ENCODE measurements at places on chromosomes 13 and 19.

GRCh38 chr13:108297114-108297513 lies 27.6 kb downstream of the TNFSF13B start:
- DNase-seq, result no peak

- DNase-seq, result no peak
These were observed 705 bp downstream of the STXBP2 start for GRCh38 chr19:7637374-7638256.

DNA sequence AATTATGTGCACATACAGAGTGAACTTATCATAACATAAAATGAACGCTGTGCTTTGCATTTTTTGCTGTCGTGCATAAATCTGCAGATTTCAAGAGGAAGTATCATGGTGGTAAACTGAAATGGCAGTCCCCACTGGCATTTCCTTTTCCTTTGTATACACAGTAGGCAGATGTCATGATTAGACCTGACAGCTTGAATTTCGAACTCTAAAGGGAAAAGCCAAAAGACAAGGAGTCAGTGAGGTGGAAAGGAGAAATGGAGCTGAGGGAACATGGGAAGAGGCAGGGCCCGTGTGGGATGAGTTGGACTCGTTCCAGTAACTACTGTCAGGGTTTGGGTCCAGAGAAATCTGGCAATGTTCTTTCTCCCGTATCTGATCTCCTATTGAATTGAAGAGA lies 454.1 kb upstream of the SGCG start:
- no peak for DNase-seq

DNA sequence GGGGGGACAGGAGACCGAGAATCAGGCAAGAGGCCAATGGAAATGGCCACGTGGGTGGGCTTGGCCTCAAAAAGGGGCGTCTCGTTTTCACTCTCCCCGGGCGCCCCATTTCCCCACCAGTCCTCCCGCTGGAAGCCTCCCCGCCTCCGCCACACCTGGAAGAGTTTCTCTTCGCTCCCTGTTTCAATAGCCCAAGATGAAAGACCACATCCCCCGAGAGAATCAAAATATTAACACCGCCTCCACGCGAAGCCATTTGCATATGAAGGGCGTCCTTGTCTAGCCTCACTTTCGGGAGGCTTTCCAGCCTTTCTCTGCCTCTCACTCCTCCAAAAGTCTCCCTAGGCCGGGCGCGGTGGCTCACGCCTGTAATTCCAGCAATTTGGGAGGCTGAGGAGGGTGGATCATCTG lies 691 bp upstream of the OLFM2 start:
- DNase-seq, result no peak

- no peak for DNase-seq
These were observed 5.0 kb downstream of the RDH8 start for GRCh38 chr19:10018263-10018662.

DNA sequence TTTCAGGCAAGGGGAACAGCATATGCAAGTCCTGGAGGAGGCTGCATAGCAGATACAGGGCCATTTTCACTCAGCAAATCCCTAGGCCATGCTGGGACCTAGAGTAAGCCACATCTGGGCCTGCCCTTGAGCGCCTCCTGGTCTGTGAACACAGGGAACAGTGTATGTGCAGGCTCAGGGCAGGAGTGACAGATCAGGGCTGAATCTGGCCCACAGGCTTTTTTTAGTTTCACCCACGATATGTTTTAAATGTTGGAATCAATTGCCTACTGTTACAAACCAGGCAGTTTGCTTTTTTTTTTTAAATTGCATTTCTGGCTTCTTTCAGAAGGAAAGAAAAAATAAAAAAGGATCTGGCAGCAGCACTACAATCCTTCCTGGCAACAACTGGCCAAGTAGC lies 1.5 kb upstream of the TMEM145 start:
- DNase-seq, result no peak

DNA sequence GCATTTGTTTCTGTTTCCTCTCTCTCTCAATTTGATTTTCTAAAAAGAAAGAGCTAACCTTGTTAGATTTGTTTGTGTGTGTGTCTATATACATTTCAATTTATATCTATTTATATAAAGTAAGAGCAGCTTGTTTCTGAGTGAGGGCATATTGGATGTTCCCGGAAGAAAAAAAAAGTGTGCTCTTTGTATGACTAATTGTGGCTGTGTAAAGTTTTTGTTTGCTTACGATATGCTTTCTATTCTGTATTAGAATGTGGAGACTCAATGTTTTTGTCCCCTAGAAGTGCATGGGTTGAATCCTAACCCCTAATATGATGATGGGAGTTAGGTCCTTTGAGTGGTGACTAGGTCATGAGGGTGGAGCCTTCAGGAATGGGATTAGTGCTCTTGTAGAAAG lies 66.6 kb upstream of the C1QTNF9B start:
- DNase-seq, result no peak

GRCh38 chr19:28066161-28066560 lies 1146.8 kb downstream of the UQCRFS1 start:
- DNase-seq, result no peak

DNA sequence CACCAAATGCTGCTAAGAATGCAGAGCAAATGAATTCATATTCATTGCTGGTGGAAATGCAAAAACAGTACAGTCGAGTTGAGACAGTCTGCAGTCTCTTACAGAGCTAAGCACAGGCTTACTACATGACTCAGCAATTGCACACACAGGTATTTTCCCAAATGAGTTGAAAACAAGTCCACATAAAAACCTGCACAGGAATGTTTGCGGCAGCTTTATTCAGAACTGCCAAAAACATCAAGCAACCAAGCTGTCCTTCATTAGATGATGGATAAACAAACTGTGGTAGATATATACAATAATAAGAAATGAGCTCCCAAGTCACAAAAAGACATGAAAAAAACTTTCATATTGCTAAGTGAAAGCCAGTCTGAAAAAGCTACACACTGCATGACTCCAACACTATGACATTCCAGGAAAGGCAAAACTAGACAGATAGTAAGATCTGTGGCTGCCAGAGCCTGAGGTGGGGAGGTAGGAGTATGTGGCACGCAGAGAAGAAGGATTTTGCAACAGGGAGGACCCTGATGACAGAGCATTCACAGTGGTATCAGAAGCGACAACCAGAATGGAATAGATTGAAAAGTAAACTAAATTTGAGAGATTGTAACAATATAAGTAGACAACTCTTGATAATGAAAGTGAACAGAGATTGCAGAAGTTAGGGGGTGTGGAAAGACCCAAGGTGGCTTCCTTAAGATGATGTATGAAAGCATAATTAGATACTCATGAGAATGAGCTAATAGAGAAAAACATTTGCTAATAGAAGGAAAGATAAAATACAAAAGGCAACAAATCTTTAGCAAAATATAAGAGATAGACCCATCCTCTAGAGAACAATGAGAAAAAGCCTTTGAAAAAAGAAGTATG lies 52.7 kb downstream of the TSC22D1 start:
- DNase-seq, result no peak

- DNase-seq, result no peak
These were observed 5.4 kb upstream of the PLPP2 start for GRCh38 chr19:296476-297225.

DNA sequence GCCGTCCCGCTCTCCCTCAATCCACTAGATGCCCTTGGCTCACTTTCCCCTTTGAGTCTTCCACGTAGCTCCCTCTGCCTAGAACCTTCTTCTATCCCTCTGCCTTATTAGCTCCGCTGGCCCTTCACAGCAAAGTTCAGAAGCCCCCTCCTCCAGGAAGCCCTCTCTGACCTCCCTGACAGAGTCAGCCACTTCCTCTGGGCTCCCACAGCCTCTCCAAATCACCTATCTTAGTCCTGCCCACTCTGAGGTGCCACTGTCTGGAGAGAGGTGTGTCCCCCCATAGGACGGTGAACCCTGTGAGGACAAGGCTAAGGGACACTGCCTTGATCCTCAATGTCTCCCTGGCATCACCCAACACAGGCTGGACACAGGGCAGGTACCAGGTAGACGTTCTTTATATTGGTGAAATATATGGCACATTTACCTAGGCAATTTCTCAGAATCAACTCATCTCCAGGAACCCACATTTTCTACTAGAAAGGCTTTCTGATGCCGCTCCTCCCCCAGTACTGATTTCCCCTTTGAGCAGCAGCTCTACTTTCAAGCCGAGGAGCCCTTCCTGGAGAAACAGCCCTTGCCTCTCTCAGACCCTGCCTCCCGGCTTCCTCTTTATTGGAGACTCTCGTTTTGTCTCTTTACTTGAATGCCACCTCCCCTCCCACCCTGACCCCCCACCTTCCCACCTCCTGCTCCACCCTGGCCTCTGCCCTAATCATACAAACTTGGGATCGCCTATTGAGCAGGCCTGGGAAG lies 3.4 kb upstream of the TGFB1 start:
- no peak for DNase-seq

DNA sequence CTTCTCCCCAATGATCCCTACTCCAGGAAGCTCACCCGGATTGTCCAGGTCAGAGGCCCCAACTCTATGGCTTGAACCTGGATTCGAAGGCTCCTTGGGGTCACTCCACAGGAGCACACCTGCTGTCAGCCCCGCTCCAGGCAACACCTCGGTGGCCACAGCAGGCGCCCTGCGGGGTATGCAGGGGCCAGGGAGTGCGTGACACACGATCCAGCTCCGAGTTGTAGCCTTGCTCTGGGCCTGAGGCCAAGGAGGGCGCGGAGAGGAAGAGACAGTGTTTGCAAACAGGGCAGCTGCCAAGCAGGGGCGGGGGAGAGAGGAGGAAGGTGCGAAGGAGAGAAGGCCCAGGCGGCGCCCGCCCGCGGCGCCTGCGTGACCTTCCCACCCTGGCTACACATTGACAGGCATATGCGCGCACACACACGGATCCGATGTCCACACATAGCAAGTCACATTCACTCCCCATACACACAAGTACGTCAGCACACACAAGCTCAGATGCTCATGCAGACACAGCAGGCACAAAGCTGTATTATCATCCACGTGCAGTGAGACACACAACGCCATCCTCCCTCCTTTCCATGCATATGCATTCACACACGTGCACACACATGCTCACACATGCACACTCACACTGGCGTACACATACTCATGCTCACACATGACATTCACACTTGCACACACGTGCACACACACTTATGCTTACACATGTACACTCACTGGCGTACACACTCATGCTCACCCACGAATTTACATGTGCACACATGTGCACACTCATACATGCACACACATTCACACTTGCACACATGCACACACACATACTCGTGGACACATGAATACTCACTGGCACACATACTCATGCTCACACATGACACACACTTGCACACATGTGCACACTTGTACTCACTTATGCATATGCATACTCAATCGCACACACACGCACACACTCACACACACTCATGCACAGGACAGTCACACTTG lies 10.4 kb downstream of the SBK2 start:
- DNase-seq, result no peak

DNA sequence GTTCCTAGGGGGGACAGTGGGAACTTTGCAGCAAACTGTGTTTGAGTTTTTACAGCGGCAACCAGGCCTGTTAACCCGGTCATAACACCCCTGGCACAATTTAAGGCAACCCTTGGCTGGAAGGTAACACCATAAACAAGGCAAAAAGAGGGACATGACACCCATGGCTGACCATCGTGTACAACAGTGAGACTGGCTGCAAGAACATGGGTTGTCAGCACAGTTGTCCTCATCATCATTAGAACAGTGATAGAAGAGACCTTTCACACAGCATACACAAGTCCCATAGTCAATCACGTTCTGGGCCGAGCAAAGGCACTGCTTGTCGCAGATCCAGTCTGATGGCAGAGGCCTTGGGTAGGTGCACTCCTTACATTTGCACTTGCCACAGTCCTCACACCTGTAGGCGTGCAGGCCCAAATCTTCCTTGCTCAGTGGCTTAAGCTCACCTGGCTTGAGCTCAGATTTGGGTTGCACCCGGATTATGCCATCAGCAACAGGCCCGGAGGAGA lies 4.1 kb downstream of the SPRY2 start:
- no peak for DNase-seq

DNA sequence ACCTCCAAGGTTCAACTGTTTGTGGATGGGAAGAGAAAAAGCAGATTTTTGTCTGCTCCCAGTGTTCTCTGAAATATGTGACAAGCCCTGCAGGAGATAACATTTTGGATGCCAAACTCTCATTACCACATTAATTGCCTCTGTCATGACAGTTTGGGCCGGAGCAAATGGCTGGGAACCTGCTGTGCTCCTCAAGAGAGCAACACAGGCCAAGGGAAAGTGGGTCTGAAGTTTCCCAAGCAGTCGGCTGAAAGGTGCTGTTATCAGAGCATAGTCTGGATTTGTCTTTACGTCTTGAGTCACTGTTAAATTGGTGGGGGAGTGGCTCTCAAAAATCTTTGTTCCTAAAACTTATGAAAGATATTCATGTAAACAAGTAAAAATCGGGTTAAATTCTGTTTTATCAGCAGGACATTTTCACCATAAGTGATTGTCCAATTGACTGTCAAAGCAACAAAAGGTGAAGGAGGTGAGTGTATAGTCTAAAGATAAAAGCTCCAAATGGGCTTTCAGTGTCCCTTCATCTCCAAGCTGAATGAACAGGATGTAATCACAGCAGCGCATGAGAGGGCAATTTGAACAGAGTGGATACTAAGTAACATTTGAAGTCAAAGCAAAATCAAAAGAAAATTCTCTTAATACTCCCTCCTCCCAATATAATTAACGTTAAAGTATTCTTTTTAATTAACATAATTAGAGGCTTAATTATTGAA lies 844.8 kb downstream of the PCDH17 start:
- DNase-seq, result no peak

GRCh38 chr19:39676004-39676403 lies 20.3 kb downstream of the LGALS16 start:
- DNase-seq, result no peak

GRCh38 chr13:76647550-76647949 lies 238.7 kb downstream of the KCTD12 start:
- no peak for DNase-seq

DNA sequence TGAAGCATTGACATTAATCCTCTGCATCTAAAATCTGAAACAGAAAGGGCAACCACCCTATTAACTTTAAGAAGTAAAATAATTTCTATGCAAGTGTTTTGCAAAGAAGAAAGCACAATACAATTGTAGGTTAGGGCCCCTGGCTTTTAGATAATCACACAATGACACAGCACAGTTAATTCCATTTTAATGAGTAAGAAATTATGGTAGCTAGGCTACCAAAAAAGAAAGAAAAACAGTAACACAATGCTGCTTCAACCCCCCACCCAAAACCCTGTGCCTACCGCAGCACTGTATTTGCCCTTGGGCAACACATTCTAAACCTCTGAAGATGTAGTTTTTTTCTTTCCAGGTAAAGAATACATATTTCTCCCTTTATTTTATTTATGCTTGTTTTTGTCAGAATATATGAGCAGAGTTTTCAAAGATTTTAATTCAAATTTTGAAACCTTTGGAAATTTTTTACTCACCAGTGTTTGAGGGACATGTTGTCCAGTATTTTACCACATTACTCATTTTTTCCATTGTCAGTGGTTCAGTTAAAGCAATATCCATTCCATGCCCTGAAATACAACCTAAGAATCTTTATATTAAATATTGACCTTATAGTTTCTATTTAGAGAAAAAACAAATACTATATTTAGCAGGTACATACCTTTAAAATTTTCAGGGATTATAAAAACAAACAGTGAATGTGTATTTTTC lies 21.1 kb downstream of the SOHLH2 start:
- no peak for DNase-seq

DNA sequence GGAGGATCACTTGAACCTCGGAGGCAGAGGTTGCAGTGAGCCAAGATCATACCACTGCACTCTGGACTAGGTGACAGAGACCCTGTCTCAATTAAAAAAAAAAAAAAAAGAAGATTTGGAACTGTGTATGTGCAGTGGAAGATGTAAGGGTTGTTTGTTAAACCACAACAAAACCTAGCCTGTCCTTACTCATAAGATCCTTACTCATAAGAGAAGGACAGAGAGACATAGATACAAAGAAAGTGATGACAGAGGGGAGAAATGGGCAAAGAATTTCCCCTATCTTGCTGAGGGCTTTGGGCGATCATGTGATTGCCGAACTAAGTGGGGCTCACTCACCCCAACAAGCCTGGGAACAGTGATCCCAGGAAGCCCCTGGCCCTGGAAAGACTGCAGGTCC lies 7.9 kb downstream of the ITPKC start:
- no peak for DNase-seq

All from NCI-H187 (cell line).